Mesendoderm (in vitro differentiated cells): ENCODE measurements at places on chromosomes 4 and X.
A peak's percentile ranks its signal among the peaks of the same experiment; 100 is the strongest.

DNA sequence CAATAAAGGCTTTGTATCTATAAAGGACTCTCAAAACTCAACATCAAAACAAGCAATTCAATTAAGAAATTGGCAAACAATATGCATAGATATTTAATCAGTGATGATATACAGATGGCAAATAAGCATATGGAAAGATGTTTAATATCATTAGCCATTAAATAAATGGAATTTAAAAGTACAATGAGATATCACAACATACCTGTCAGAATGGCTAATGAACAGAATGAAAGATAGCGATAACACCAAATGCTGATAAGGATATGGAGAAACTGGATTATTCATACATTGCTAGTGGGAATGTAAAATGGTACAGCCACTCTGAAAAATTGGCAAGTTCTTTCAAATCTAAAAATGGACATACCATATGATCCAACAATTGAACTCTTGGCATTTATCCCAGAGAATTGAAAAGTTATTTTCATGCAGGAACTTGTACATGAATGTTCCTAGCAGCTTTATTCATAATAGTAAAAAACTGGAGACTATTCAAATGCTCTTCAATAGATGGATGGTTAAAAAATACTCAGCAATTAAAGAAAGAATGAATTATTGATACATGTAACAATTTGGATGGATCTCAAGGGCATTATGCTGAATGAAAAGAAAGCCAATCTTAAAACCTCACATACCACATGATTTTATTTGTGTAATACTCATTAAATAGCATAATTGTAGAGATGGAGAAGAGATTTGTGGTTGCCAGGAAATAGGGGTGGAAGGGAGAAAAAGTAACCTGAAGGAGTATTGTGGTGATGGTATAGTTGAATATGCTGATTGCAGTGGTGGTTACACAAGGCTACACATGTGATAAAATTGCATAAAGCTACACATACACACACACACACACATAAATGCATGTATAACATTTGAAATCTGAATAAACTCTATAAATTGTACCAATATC, 45.9 kb upstream of the ALG13 start:
- DNase-seq: no peak

DNA sequence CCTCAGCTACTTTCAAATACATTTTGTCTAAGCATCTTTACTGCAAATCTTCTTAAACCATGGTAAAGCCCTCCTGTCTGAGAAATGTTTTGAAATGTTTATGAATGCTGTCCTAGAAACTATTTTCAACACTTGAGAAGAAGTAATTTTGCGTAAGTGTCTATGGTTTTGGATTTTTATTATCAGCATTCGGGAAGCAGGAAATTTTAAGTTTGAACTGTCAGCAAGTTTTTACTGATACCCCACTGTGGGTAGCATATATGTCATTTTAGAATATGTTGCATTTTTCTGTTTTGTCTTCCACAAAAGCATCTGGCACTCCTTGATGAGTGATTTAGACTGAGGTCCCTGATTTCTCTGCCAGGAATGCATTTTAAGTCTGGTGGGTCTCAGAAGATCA, 302.4 kb upstream of the GIMD1 start:
- no peak for DNase-seq

GRCh38 chrX:79146640-79147390, 2.3 kb downstream of the GPR174 start:
- no peak for DNase-seq

GRCh38 chr4:120156120-120156718, 89.6 kb upstream of the MAD2L1 start:
- peak; percentile 79 for DNase-seq

- no peak for DNase-seq
Observed at GRCh38 chr4:54228546-54228945, 547 bp upstream of the PDGFRA start.
